Karpas-422 (cell line): ENCODE measurements at places on chromosomes 3 and 15. TPM values are rescaled to one million over a fixed set of nuclear protein-coding genes. Genes with fewer than 3 reads are reported as not detected.

The C2CD4B gene
- total RNA-seq, result not detected in 2 replicates

The ELL3 gene
- total RNA-seq, result 522 and 565 TPM in 2 replicates

GRCh38 chr3:112881891-112882290 is 35.2 kb upstream of the CD200R1L start:
- DNase-seq, result no peak

The KLHL40 gene
- not detected in 2 replicates for total RNA-seq

DNA sequence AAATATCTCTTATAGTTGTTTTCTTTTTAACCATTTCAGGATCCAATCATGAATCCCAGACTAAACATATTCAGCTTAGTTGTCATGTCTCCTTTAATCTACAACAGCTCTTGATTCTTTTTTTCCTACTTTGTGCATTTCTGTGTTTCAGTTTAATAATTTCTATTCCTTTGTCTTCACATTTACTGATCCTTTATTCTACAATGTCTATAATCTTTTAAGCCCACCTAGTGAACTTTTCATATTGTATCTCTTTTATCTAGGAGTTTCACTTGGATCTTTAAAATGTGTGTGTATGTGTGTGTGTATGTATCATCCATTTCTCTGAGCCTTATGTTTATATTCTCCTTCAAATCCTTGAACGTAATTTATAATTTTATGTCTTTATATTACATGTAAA is 70.1 kb downstream of the RNF13 start:
- no peak for DNase-seq

DNA sequence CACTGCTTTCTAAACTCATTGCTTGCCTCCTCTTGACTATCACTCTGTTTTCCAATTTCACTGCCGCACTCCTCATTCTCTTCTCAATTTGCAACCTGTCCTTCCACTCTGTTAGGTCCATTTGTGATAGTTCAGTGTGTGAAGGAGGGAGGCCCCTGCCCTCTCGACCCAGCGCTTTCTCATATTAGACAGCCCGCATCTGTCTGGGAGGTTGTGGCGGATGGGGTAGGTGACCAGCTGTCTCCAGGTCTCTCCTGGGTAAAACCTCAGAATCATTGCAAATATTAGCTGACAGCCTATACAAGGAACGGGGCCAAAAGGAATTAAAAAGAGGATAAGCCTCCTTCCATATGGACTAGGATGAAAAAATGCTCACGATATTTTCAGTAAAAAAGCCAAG is 358.3 kb downstream of the SHQ1 start:
- no peak for DNase-seq

GRCh38 chr3:190340071-190340470 is 17.8 kb upstream of the CLDN1 start:
- no peak for DNase-seq

DNA sequence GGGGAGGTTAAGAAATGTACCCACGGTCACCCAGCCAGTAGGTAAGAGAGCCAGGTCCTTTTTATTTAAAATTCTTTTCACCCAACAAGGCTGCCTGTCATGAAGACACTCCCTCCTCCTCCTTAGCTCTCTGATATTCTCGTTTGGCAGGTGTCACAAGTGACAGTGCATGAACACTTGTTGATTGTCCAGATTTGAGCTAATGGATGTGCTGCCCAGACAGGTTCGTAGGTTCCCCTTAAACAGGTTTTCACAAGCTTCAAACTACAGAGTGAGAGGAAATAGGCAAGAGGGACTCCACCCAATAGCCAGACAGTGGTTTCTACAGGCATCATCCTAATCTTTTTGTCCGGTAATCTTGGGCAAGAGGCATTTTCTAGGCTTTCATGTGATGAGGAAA is 32.2 kb downstream of the ATP13A4 start:
- DNase-seq, result no peak

- DNase-seq, result no peak
These were observed 14.4 kb upstream of the STARD5 start for GRCh38 chr15:81338170-81339007.
